GM04503 (cell line): ENCODE measurements at places on chromosomes 5 and 9.

- no peak for DNase-seq
These were observed 8.1 kb downstream of the MCIDAS start for GRCh38 chr5:55218967-55219366.

- no peak for DNase-seq
These were observed 207.3 kb downstream of the CD180 start for GRCh38 chr5:66989286-66989685.

- DNase-seq: no peak
These were observed 182.4 kb downstream of the DIRAS2 start for GRCh38 chr9:90460220-90460619.

DNA sequence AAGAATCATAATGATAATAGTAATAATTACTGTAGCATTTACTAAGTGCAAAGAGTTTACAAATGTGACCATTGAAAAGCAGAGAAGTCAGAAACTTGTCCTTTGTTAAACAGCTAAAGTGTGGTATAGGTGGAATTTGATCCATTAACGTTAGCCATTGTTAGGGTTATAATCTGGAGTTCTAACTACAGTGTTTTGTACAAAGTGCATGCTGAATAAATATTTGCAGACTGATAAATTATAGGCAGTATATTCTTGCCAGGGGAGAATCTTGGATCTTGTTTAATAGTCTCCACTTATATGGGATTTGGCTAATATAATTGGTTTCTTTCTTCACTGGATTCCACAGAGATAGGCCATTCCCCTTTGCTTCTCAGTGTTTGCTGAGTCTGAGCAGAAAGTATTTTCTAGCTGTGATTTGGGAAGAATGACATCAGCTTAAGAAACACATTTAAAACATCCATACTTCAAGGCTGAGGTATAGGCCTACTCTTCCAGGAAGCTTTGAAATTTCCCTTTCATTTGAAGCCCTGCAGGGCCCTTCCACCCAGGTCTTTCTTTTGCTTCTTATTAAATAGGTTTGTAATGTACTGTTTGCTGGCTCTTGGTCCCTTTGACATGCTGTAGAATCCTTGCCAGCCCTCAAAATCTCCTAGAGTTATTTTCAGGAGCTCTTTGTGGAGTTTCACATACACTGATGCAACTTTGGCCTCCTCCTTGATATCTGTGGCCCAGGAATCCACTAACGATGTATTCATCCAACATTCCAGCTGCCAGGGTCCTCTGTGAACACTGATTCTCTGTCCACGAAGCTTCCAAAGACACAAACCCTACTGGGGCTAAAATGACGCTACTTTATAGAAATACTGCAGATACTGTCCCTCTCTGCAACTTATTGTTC is 51.4 kb downstream of the ATP10B start:
- DNase-seq: no peak

GRCh38 chr5:10685115-10685521 is 75.9 kb downstream of the DAP start:
- DNase-seq: no peak

DNA sequence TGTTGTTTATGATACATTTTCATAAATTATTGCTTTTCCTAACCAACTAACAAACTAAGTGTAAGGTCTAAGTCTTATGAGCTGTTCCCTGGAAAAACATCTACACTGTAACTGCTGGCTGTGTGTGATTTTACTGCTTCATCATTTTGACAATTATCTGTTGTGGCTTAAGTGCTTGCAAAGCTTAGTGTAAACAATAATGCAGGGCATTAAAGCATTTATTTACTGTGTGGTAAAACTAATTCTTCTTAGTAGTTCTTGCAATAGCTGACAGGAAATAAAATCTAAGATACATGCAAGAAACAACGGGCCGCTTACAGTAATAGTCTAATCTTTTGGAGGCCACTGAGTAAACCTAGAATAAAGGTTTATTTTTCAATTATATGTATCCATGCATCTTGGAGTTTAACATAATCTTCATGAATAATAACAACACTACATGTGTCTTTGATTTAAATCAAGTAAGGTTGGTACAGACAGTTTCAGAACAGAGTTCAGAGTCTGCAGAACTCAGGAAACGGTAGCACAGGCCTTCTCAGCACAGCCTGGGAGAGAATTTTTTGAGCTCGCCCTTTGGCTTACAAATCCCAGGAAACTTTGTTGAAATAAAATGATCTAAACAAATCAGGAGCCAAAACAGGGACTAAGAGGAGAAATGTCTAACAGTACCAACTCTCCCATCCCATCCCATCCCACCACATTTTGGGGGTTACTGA is 473.1 kb downstream of the NR2F1-AS1 start:
- DNase-seq: no peak

DNA sequence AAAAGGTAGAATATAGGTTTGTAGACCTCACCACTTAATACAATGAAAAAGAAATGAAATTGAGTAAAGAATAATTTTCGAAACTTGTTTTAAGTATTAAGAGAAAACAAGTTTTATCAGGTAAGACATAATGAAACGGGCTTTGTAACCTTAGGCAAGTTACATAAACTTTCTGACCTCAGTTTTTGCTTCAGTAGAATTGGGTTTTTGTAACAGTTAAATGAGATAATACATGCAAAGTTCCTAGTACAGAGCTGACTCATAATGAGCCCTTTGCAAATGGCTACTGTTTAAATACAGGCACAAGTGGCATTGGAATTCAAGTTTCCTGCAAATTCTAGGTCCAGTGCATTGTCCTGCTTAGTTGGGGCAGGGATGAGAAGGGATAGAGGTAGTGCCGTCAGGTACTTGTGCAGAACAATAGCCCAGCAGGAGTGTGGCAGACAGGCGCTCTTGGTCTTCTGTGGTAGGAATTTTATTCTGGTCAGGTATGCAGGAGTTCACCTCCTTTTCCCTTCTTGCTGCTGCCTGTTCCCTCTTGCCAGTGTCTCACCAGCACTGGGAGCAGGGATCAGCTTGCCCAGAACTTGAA is 203.8 kb downstream of the PBX3 start:
- DNase-seq: no peak

- DNase-seq: no peak
These were observed 55.4 kb downstream of the SEMA4D start for GRCh38 chr9:89442501-89442978.

DNA sequence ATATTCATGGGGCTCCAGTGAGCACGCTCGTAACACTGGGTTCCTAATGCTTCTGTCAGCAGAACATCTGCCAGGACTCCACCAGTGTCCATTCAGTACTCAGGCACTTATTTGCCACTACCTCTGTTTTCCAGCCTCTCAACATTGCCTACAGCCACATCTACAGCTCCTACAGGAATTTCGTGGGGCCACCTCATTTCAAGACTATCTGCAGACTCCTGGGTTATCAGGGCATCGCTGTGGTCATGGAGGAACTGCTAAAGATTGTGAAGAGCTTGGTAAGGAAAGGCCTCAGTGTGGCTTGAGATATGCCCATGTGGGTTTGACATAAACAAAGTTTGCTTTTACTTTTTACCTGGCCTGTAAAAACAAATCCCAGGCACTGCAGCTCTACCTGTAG is 92.9 kb downstream of the CYFIP2 start:
- no peak for DNase-seq

- no peak for DNase-seq
These were observed 36.1 kb downstream of the CAAP1 start for GRCh38 chr9:26856413-26857032.

GRCh38 chr5:33330426-33330825 is 110.3 kb upstream of the TARS1 start:
- DNase-seq: no peak

DNA sequence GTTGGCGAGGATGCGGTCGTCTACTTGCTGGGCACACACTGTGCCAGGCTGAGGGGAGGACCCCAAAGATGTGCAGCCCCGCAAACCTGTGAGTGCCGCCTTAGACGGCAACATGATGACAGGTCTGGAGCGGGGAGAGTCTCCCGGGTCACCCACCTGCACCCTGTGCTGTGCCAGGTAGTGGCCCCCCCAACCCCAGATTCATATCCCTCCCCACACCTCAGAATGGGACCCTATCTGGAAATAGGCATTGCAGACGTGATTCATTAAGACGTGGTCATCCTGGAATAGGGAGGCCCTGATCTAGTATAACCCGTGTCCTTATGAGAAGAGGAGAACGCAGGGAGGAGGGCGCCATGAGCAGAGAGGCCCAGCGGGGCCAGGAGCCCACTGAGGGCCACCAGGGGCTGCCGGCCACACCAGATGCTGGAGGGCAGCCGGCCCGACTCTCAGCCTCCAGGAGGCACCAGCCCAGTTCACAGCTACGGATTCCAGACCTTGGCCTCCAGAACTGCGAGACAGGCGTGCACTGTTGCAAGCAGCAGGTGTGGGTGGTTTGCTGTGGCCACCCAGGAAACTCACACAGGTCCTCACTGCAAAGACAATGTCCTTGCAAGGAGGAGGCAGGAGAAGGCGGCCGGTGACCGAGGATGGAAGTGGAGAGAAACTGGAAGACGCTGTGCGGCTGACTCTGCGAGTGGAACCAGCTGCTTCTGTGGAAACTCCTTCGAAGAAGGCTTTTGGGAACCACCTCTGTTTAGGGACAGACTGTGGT is 131.9 kb upstream of the LPCAT1 start:
- DNase-seq: no peak

DNA sequence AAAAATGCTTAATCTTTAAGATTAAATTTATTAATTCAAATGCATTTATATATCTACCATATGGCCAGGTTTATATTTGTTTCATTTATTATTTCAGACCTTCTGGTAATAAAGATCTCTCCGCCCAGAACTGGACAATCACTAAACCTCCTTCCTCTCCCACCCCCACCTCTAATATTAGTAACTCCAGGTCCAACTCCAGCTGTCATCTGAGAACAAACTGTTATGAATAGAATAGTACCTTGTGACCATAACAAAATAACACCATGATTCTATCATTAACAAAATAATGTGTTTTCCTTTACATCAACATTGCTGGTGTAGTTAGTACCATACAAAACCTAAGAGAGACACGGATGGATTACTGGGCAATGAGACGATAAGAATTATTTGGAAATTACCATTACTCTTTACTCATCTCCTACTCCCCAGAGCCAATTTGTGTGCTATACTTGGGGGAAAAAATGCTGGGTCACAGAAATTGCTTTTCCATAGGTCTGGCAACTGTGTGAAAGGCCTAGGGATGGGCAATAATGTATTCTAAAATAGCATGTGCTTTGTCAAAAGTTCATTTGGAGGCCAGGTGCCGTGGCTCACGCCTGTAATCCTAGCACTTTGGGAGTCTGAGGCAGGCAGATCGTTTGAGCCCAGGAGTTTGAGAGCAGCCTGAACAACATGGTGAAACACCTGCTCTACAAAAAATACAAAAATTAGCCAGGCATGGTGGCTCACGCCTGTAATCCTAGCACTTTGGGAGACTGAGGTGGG is 186.1 kb downstream of the ENC1 start:
- DNase-seq: no peak

- DNase-seq: no peak
These were observed 29.9 kb downstream of the HACD4 start for GRCh38 chr9:21001581-21001980.

- no peak for DNase-seq
These were observed 110.7 kb downstream of the NR6A1 start for GRCh38 chr9:124660341-124660801.

DNA sequence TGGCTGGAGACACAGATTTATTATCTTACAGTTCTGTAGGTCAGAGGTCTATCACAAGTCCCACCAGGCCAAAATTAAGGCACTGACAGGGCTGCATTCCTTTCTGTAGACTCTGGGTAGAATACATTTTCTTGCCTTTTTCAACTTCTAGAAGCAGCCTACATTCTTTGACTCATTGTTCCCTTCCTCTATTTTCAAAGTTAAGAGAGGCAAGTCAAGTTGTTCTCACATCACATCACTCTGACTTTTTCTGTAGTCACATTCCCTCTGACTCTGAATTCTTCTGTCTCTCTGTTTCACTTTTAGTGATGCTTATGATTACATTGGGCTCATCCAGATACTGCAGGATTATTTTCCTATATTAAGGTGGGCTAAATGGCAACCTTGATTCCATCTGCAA is 119.0 kb downstream of the MELK start:
- DNase-seq: no peak

DNA sequence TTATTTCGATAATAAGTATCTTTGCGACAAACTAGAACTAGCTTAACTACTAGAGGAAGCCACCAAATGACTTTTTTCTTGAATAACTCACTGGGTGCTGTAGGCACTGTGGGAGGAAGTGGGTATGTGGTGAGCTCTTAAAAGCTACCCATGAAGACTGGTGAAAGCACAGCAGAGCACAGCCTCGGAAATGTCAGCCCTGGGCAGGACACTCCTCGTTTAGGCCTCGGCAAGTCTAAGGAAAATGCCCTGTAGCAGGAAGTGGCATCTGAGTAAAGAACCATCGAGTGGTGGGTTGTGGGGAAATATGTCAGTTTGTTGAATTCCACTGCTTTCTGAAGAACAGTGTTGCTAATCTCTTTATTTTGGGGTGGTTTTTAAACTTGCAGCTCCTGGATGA is 44.0 kb upstream of the NCS1 start:
- no peak for DNase-seq

- DNase-seq: peak; percentile 65
These were observed 696.8 kb downstream of the SEMA5A start for GRCh38 chr5:8848997-8849594.

DNA sequence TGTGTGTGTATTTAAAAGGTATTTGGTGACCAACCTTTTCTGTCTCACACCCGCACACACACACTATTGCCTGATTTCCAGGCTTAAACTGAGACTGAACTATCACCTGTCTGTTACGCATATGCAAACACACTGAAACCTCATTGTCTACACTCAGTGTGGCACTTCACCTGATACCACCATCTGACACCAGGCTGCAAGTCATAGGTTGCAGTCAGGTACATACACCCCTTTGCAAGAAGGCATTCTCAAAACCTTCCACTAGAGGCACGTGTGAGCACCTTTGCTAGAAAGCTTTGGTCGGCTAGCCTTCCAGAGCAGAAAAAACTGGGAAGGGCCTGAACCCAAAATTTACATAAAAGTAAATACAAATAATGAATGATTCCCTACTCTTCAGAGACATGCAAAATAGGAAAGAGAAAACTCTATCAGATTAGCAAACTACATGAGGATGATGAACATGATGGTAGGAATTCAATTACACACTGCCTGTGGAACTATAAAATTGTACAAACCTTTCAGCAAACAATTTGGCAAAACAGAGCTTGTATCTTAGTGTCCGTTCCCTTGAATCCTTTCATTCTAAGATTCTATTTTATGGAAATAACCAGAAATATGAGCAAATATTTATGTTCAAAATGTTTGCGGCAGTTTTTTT is 5.9 kb upstream of the FOXD1 start:
- no peak for DNase-seq

DNA sequence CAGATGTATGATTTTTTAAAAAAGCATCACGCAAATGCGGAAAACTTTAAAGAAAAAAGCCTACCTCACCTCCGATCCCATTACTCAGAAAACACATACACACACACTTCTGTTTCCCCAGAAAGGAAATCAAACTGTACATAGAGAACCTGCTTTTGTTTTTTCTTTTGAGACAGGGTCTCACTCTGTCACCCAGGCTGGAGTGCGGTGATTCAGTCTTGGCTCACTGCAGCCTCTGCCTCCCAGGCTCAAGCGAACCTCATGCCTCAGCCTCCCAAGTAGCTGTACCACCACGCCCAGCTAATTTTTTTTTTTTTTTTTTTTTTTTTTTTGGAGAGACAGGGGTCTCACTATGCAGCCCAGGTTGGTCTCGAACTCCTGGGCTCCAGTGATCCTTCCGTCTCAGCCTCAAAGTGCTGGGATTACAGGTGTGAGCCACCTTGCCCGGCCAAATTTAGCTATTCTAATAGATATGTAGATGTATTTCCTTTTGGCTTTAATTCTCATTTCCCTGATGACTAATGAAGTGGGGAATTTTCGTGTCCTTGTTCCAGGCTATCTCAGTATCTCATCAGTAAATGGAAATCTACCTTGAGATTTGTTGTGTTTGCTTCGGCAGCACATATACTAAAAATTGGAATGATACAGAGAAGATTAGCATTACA is 25.7 kb upstream of the EEIG1 start:
- no peak for DNase-seq

GRCh38 chr9:121328876-121329681 is 41.0 kb downstream of the STOM start:
- no peak for DNase-seq
